ENCODE measurements at places on chromosomes 5 and 9. TPM values are rescaled to one million over a fixed set of nuclear protein-coding genes. Genes with fewer than 3 reads are reported as not detected.

- H3K27me3 ChIP-seq: no peaks in the 10 kb centered on the region
- H3K27ac ChIP-seq: no peak overlapping the region
- peaks cover 33% of the 10 kb centered on the region for H3K4me1 ChIP-seq
- H3K36me3 ChIP-seq: no peaks in the 10 kb centered on the region
- H3K4me3 ChIP-seq: no peak overlapping the region
- no peak for DNase-seq
These were observed 9.7 kb downstream of the GALNT10 start for GRCh38 chr5:154200221-154200620.

ZBTB6 gene
- total RNA-seq: 14.5 TPM

- no peaks in the 10 kb centered on the region for H3K27me3 ChIP-seq
- H3K4me1 ChIP-seq: no peaks in the 10 kb centered on the region
- H3K36me3 ChIP-seq: no peaks in the 10 kb centered on the region
- no peak overlapping the region for H3K27ac ChIP-seq
- H3K4me3 ChIP-seq: no peak overlapping the region
These were observed 436.7 kb downstream of the ZSWIM6 start for GRCh38 chr5:61768692-61769281.

DNA sequence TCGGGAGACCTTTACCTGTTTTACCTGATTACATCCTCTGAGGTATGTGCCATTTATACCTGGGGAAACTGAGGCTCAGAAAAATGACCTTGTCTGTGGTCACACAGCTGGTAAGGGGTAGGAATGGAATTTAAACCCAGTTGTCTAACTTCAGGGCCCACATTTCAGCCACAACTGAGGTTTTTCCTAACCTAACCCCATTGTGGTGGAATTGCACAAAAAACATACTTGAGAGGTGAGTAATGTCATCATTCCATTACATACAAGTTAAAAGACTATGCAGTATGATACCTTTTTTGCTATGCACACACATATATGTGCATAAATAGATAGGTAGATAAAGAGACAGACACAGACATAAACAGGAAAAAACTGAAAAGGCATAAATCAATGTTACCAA lies 14.1 kb downstream of the FGF1 start:
- H3K27ac ChIP-seq: no peak overlapping the region
- H3K4me3 ChIP-seq: no peak overlapping the region
- peaks cover 33% of the 10 kb centered on the region for H3K4me1 ChIP-seq
- H3K36me3 ChIP-seq: no peaks in the 10 kb centered on the region
- no peak for DNase-seq

DNA sequence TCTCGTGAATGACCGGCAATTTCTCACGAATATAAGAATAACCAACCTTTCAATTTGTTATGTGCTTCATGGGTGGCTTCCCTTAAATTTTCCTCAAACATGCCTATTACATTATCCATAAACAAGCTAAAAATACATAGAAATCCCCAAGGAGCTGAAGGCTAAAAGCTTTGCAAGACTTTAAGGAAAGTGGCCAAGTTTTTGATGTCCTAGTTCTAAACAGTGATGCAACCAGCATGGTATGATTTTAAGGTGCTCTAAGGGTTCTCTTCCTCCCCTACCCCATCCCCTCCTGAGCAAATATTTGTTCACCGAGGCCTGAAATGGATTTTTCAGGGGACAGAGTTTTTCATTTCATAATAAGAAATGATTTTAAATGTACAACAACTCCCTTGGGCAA lies 79.8 kb downstream of the RGS7BP start:
- H3K4me3 ChIP-seq: no peak overlapping the region
- DNase-seq: no peak
- no peak overlapping the region for H3K27ac ChIP-seq
- H3K36me3 ChIP-seq: no peaks in the 10 kb centered on the region
- H3K27me3 ChIP-seq: no peaks in the 10 kb centered on the region

Measured in sigmoid colon (tissue), 7 donors.